NCI-H146 (cell line): ENCODE measurements at places on chromosomes 4 and X.

DNA sequence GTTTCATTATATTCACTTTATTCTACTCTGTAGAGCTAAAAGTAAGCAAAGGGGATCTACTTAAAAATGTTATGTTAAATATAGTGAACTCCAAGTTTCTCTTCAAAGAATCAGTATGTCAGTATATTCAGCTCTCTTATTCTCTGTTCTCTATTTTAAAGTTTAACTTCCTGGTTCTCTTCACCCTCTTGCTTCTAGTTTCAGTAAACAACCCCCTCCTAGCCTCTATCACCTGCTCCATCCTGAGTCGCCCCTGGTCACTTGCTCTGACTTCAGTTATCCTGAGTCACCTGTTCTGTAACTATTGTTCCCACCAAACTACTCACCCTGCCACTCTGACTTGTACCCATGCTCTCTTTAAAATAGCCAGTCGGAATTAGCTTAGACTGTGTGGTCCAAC is 180.9 kb upstream of the AADAT start:
- DNase-seq: no peak

- no peak for DNase-seq
Observed at GRCh38 chr4:25022766-25023165, 8.0 kb downstream of the LGI2 start.

DNA sequence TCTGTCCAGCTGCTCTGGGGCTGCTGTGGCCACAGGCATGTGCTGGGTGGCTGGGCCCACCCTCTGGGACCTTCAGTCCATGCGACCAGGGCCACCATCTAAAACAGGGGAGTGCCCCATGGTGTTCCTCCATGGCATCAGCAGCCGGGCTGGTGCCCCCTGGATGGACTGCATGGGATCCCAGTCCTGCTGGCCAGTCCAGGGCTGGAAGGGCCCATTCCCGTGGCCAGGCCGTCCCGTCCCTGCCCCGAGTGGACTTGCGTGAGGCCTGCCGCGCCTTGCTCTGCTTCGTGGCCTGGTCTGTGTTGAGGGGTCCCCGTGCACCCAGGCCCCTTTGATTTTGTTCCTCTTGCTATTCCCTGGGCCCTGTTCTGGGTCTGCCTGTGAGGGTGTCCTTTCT is 36.4 kb downstream of the SORCS2 start:
- no peak for DNase-seq

DNA sequence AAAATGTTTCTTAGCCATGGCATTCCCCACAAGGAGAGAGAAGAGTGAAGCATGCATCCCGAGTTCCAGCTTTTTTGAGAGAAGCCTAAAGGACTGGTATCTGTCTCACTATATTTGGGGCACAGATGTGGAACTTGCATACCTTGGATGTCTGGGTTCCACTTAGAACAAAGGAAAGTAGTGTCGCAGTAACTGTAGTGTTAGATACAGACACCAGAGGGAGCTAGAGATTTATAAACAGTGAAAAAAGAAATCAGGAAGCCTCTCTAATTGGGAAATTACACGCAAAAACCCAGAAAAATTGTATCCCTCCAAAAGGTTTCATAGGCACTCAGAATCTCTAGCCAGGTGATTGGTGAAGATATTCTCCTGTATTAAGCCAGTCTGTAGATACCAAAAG is 34.4 kb downstream of the AGTR2 start:
- DNase-seq: peak; percentile 1
